ENCODE measurements at places on chromosomes 1 and 21.
A peak's percentile ranks its signal among the peaks of the same experiment; 100 is the strongest.

GRCh38 chr1:157348538-157349480, 203.5 kb downstream of the FCRL5 start:
- no peak for DNase-seq

- no peak for DNase-seq
Observed at GRCh38 chr1:29498126-29499103, 262.1 kb downstream of the PTPRU start.

- peak; percentile 33 for DNase-seq
Observed at GRCh38 chr1:111747282-111747734, 8.1 kb upstream of the INKA2 start.

GRCh38 chr1:164563721-164564360, 4.9 kb downstream of the PBX1 start:
- no peak for DNase-seq

DNA sequence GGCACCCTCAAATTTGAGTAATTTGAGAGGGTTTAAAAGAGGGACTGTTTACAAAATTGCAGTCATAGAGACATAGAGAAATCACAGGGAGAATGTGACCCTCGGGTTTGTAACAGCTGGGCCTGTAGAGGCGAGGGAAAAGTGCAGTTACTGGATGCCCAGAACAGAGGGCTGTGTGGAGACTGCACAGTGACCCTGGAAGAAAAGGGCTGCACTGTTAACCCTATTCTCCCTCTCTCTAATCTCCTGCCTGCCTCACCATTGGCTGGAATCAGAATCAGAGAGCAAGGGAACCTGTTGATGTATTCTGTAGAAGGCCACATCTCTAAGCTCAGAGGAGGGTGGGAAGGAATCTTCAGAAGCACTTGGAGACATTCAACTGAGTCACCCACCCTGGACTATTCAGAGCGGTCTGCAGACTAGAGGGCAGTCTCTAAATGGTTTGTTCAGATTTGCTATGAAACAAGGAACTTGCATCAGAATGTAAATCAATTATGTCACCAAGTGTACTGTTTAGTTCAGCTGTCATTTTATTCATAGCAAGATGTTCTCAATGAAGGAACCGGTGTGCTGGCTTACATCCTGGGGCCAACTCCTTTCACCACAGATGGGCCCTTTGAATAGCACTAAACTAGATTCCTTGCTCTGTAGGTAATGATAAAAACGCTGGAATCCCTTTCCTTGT, 132.2 kb upstream of the HOOK1 start:
- DNase-seq, result no peak

GRCh38 chr1:110412576-110412975, 5.1 kb upstream of the LAMTOR5 start:
- DNase-seq, result peak; percentile 28

All from stimulated activated CD8-positive, alpha-beta memory T cell treated with anti-CD3 and anti-CD28 coated beads, Interleukin-4, amount 100 ng/mL, for 4 hours (primary cell).